ENCODE measurements at places on chromosomes 6 and 20.

DNA sequence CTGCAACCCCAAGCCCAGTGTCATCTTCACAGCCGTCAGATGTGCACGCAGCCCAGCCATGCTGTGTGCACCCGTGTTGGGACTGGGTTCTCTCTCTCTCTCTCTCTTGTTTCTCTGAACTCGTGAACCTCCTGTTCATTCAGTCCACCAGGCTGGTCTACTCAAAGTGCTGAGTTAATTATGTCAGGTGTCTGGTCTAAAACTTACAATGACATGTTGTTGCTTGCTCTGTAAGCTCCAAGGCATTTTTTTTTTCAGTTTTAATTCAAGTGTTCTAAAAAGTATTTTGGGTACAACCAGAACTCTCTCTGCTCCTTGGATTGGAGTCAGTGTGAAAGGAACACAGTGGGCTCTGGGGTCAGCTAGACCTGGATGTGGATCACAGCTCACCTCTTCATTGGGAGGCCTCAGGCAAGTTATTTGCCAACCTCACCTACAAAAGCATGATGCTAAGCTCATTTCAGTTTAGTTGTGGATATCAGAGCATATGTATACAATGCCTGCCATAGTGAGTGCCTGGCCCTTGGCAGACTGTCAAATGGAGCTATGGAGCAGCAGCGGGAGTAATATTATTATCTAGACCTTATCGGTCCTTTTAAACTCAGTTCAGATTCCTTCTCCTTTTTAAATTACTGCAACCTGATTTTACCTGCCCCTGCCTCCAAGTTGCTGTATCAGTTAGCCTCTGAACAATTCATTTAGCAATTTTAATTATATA is 59.5 kb downstream of the PLEKHG1 start:
- DNase-seq, result no peak

GRCh38 chr20:38357653-38358207 is 11.4 kb downstream of the LBP start:
- DNase-seq, result no peak

DNA sequence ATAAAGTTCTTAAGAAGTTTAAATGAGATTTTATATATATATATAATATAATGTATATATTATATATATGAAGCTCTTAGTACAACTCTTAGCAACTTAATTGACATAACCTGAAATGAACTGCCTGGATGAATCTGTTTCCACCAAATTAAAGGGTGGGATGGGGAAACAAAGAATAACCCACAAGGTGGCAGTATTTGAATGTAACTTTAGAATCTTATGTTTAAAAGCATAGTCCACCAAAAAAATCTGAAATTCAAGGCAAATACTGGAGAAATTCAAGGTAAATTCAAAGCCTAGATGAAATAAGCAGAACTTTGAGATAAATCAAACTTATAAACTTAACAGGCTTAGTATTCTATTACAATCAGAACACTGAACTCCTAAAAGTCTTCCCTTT is 4.4 kb upstream of the IBTK start:
- peak; percentile 65 for DNase-seq

- no peak for DNase-seq
Observed at GRCh38 chr6:113276601-113277000, 580.5 kb upstream of the MARCKS start.

DNA sequence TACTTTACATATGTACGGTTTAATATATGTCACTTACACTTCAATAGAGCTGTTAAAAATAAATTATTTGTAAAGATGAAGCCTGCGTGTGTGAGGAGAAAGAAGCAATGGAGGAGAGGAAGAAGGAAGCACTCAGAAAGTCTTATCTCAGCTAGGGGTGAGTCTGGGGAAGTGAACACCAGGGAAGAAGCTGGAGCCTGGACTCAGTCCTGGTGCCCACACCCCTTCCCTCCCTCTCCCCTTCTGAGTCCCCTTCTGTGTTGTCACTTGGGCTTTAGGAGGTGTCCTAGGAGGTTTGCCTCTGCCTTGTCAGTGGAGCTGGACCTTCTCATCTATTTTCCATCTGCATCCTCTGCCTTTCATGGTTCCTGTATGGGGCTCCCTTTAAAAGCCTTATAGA is 1.9 kb downstream of the SIRPB2 start:
- DNase-seq, result peak; percentile 49

DNA sequence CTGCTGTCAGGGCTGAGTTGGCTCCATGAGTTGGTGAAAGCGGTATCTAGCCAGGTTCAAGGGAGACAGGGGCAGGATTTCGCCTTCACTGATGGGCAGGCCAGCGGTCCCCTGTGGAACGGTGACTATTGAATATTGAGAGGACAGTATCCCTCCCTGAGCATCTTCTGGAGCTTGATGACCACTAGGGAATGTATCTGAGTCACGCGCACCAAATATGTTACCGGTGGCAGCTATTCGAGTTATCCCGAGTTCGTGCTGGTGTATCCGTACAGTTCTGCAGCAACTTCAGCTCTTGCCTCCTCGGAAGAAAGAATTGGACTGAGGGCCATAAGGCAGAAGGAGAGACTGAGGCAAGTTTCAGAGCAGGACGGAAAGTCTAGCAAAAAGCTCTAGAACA is 24.8 kb downstream of the MTHFD1L start:
- no peak for DNase-seq

GRCh38 chr20:38514947-38515346 is 42.3 kb downstream of the RALGAPB start:
- no peak for DNase-seq

DNA sequence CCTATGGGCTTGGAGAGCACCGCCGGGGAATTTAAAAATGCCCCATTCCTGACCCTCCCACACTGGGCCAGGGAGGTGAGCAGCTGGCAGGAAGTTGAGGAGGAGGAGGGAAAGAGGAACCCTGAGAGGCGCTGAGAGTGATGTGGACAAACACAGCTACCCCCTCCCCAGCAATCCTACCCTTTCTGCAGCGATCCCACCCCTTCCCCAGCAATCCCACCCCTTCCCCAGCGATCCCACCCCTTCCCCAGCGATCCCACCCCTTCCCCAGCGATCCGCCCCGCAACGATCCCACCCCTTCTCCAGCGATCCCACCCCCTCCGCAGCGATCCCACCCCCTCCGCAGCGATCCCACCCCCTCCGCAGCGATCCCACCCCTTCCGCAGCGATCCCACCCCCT is 111.6 kb downstream of the SYCP2 start:
- no peak for DNase-seq

- no peak for DNase-seq
Observed at GRCh38 chr6:81769824-81770223, 17.3 kb upstream of the TENT5A start.
